ENCODE measurements at places on chromosomes 2 and 18.
A peak's percentile ranks its signal among the peaks of the same experiment; 100 is the strongest.

DNA sequence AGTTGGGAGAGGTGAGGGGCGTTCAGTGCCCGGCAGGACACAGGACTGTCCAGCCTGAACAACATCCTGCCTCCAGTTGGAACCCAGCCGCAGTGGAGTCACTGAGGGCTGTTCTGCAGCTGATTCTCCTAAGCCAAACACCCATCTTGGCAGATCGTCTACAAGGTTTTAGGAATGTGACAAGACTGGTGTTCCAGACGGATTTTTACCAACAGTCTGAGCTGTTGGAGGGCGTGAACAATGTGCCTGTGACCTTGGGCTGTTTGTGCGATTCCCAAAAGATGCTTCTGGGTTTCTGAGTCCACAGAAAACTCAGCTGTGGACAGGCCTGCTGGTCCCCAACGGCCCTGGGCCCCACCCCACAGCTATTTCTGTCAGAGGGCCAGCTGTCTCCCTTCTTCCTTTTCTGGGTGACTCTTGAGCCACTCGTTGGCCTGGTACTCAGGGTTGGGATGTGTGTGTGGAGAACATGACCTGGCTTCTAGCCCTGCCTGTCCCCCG is 5.7 kb downstream of the LRRFIP1 start:
- DNase-seq, result no peak

DNA sequence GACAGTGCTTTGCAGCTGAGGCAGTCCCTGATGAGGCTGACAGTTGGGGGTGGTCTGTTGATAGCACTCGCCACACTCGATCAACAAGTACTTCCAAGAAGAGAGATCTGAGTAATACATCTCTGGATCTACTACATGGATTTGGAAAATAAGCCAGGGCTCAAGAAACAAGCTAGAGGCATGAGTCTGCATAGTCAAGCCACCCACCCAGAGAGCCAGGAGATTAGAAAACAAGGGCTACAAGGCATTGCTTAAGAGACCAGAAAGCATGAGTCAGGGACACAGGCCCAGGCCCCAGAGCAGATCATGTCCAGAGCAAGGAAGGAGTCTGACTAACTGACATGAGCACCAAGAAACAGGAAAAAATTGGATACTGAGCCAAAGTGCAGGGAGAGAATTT is 196.9 kb upstream of the CWC22 start:
- DNase-seq, result no peak

GRCh38 chr18:49973592-49973991 is 160.3 kb upstream of the ACAA2 start:
- no peak for DNase-seq

- no peak for DNase-seq
These were observed 784.5 kb downstream of the TSN start for GRCh38 chr2:122539920-122540319.

- no peak for DNase-seq
These were observed 234.4 kb downstream of the SOCS6 start for GRCh38 chr18:70523035-70523791.

GRCh38 chr2:151103551-151103950 is 158.1 kb downstream of the RBM43 start:
- DNase-seq, result no peak

GRCh38 chr2:171524018-171524401 is 1.7 kb downstream of the CYBRD1 start:
- no peak for DNase-seq

DNA sequence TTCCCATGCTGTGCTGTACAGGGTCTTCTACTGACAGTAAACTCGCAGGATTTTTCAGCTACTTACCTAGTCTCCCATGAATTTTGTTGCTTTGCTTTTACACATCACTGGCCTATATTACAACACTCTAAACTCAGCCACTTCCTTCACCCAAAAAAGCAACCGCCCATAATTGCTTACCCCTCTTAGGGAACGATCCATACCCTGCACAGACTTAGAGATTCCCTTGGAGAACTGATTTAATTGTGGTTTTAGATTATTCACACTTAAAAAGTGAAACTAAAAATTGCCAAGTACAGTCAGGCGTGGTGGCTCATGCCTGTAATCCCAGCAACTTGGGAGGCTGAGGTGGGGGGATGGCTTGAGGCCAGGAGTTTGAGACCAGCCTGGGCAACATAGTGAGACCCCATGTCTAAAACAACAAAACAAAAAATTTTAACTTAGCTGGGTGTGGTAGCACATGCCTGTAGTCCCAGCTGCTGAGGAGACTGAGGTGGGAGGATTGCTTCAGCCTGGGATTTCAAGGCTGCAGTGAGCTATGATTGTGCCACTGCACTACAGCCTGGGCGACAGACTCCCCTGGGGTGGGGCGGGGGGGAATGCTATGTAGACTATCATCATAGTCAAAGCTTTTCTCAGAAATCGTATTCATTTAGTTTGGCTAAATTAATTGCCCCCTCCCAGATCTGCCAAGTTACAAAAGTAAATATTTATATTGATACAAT is 19.3 kb downstream of the MRPL30 start:
- DNase-seq, result no peak

GRCh38 chr2:214577769-214578168 is 166.9 kb downstream of the VWC2L start:
- no peak for DNase-seq

DNA sequence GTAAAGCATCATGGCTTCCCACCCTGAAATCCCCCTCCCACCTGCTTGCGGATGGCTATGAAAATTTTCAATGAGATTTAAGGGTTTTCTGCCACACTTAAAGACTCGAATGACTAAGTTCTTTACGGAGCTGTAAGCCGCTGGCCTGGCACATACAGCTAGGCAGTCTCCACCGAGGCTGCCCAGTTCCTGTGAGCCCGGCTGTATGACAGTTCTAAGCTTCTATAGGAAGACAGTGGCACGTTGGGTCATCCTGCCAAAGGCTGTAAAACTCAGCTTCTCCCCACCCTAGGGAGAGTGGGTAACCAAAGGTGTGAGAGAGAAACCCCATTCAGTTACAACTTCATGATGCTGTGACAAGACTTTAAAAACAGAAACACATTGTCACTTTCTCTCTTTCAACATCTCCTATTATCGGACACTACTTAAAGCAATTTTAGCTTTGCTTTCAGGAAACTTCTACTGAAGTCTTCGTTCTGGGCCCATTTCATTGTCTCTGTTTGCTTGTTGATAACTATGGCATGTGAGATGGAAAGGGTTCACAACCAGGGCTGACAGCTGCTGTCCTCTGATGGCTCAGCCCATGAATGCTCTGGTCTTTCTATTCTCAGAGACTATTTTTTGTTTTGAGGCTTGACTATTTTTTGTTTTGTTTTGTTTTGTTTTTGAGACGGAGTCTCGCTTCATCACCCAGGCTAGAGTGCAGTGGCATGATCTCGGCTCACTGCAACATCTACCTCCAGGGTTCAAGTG is 7.1 kb downstream of the CASP8 start:
- DNase-seq, result no peak

- no peak for DNase-seq
These were observed 103.1 kb downstream of the SH3BP4 start for GRCh38 chr2:235054919-235055318.

- peak; percentile 44 for DNase-seq
These were observed at the start of gene FTCDNL1 for GRCh38 chr2:199850718-199851500. FTCDNL1 (minus strand) TSS chr2:199851192; CDS start chr2:199848962, 2,230 bp downstream.

GRCh38 chr2:98458667-98459380 is 14.2 kb downstream of the INPP4A start:
- no peak for DNase-seq

- no peak for DNase-seq
These were observed 1108.1 kb downstream of the TSN start for GRCh38 chr2:122863532-122863931.

DNA sequence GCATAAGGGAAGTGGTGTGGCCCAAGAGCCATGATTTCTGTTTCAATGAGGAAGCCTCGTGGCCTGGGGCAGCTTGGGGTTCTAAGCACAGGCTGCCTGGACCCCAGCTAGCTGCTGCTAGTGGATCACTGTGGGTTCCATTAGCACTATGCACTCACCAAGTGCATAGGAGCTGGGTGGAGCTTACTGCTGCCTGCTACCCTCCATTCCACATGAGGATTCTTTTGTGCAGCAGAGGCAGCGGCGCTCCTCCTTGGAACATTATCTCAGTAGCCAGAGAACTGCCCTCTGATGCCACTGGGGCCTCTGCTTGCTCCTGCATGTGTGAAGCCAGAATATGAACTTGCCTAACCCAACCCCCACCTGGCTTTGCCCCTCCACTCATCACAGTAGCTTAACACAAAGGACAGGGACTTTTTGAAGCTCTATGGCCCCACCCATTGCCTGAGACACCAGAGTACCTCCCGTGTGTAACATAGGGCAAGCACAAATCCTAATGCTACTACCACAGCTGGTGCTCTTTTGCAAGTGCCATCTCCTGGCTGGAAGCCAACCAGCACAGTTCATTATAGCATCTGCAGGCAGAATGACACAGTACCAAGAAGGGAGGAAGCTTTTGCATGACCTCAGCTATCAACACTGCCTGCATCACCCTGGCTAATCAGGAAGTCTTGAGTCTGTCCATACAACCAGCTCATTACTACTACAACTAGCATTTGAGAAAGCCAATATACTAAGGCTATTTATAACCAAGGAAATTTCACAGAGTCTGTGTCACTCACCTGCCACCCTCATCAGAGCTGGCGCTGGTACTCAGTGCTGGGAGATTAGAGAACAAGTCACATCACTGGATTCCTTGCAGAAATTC is 297.0 kb upstream of the GULP1 start:
- DNase-seq, result no peak

DNA sequence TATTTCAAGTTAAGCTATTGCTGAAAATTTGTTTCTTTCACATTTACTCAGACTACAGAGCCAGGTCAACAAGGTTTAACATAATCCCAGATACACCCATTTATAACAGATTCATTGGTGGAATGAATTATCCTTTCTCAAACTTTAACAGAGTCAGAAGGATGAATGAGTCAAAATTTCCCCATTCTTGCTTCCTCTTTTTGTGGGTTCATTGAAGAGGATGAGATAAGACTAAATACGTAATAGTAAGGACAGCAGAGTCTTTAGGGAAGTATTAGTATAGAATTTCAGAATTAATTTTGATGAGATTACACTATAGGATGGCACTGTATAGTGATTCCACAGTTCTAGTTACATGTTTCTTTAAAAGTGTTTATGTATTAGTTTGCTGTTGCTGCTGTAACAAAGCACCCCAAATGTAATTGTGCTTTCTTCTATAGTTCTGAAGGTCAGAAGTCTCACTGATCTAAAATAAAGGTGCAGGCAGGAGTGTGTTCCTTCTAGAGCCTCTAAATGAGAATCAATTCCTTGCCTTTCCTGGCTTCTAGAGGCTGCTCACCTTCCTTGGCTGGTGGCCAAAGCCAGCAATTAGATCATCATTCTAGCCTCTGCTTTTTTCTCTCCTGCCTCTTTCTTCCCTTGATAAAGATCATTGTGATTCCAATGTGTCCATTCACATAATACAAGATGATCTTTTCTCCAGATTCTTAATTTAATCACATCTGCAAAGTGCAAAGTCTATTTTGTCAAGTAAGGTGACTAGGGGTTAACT is 309.3 kb upstream of the PIK3C3 start:
- DNase-seq, result no peak

- DNase-seq, result no peak
These were observed 181.2 kb upstream of the LRATD1 start for GRCh38 chr2:14451312-14451711.

DNA sequence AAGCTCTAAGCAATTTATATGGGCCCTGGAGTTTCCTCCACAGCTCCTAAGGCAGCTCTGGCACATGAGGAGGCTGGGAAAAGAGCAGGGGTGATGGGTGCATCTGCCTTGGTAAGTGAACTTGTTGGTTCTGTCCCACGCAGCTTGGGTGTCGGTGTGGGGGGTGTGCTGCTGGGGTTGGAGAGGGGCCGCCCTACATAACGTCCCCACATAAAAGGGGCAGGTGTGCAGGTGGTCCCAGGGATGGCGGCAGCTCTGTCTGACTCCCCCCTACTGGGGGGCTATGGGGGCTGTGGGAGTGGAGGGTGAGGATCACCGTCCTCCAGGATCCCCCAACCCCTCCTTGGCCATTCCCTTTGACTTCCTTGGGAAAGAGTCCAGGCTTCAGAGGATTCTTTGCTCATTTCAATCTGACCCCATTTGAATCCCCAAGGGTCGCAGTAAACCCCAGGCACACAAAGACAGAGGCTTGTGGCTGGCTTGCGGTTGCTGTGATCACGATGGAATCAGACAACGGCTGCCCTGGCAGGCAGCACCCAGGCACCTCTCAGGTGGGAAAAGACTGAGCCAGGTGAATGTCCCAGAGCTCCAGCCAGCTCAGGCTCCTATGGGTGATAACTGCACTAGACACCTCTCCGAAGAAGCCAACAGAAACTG is 34.5 kb upstream of the CD8A start:
- no peak for DNase-seq

- no peak for DNase-seq
These were observed 3.1 kb downstream of the KDSR start for GRCh38 chr18:63363951-63364350.

DNA sequence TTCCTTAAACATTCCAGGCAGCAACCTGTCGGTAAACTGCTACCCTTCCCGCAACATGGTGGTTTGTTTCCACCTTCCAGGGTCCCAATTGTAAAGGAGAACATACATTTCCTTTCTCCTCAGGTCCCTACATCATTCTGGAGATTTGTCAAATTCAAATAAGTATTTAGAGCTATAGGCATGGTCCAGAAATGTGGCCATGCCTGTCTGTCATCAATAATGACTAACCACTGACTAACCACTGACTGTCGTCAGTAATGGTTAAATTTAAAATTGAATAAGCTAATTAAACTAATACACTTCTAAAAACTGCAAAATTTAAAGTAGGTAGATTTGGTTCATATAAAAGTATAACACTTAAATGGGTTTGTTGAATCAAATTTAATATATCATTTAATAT is 984.0 kb upstream of the SLC39A10 start:
- no peak for DNase-seq

DNA sequence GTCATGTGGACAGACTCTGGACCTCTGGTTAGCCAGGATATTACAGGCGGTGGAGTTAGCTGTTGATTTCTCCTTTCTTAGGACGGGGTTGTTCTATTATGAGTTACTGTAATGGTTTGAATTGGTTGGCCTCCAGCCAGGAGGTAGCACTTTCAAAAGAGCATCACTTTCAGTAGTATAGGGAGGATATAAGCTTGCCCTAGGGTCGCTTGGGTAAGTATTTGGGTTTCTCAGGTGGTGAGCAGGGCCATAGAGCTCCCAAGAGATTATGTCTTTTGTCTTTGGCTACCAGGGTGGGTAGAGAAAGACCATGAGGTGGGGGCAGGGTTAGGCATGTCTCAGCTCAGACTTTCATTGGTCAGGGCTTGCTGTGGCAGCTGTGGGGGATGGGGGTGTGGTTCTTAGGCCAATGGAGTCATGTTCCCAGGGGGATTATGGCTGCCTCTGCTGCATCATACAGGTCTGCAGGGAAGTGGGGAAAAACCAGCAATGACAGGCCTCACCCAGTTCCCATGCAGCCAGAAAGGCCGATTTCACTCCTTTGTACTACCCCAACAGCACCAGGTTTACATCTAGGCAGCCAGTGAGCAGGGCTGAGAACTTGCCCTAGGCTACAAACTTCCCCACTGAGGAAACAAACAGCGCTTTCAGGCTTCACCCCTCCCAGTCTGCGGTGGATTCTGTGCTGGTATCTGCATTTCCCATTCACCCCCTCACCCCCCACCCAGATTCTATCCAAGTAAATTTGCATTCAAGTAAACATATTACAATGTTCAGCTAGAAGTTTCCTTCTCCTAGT is 89.4 kb upstream of the SLC38A11 start:
- DNase-seq, result no peak

All from stimulated activated CD4-positive, alpha-beta T cell treated with anti-CD3 and anti-CD28 coated beads, Interleukin-12 subunit alpha, Interleukin-12 subunit beta, amount 100 ng/mL, for 24 hours (primary cell).